ENCODE measurements at places on chromosomes 11 and 22.

DNA sequence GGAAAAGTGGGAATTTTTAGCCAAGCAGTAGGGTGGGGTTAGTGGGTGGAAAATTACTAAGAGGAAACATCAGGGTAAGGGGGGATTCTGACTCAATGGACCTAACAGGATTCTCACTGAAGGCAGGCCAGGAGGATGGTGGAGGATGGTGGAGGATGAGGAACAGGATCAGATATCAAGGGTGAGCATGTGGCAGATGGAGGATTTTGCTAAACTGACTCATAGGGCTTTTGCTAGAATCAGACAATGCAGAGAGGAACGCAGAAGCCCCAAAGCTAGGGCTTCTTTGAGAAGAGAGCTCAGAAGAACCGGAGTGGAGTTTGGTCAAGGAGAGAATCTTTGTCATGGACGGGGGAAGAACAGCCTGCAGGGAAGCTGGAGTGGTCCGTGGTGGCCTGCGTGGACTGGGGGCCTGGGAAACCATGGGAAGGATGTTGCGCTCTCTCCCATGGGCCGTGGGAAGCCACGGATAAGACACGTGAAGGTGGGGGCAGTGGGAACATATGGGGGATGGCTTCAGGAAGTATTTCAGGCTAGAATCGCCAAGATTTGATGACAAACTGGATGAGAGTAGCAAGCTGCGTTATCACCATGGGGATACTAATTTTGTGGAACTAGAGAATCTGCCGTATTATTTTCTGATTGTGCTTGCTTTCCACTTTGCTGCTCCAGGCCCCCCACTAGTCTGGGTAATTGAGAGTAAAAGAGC is 165.2 kb downstream of the LDLRAD3 start:
- DNase-seq, result no peak

GRCh38 chr11:10305964-10306918 is 1.4 kb downstream of the ADM start:
- no peak for DNase-seq

GRCh38 chr22:29202212-29203192 is 3.2 kb upstream of the EMID1 start:
- peak; percentile 25 for DNase-seq

DNA sequence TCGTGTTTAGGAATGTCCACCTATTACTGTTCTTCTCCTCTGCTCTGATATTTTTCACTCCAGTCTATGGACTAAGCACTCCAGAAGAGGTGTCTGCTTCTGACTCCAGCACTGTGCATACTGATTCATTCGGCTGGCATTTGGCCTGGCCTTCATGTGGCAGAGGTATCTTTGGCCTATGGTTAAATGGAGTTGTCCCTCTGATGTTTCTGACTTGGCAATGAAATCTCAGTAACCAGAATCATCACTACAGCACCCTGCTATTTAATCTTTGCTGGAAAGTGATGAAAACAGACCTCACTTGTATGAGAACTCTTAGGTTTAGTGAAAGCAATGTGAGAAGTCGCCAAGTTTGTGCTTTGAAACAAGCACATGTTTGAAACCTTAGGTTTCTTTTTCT is 155.2 kb downstream of the MAML2 start:
- DNase-seq, result no peak

- no peak for DNase-seq
Measured at GRCh38 chr11:105022527-105022926, 441 bp downstream of the CASP5 start.

- DNase-seq, result no peak
Measured at GRCh38 chr22:23178512-23179254, 1.6 kb upstream of the BCR start.

GRCh38 chr11:28759311-28759710 is 651.1 kb downstream of the METTL15 start:
- no peak for DNase-seq

DNA sequence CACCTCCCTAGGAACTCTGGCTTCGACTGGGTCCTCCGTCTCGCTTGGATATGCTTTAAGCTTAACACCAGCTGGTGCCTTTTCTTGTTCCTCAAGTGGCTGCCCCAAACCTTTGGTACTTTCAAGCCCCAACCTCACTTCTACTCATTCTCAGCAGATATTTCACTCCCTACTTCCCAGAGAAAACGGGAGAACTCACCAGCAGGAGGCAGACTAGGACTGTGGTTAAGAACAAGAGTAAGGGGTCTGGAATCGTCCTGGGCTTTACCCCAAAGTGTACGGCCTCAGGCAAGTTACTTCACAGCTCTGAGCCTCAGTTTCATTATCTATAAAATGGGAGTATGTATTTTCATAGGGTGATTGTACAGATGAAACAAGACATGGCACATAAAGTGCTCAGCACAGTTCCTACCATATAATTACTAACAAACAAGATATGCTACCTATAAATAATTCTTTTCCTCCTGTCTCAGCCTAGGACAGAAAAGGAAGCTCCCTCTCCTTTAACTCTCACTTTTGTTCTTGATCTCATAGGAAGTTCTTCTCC is 37.8 kb downstream of the PAMR1 start:
- DNase-seq, result no peak

GRCh38 chr11:127766734-127767133 is 766.2 kb upstream of the KIRREL3 start:
- no peak for DNase-seq

GRCh38 chr22:36480941-36481392 is 473 bp downstream of the TXN2 start:
- no peak for DNase-seq

DNA sequence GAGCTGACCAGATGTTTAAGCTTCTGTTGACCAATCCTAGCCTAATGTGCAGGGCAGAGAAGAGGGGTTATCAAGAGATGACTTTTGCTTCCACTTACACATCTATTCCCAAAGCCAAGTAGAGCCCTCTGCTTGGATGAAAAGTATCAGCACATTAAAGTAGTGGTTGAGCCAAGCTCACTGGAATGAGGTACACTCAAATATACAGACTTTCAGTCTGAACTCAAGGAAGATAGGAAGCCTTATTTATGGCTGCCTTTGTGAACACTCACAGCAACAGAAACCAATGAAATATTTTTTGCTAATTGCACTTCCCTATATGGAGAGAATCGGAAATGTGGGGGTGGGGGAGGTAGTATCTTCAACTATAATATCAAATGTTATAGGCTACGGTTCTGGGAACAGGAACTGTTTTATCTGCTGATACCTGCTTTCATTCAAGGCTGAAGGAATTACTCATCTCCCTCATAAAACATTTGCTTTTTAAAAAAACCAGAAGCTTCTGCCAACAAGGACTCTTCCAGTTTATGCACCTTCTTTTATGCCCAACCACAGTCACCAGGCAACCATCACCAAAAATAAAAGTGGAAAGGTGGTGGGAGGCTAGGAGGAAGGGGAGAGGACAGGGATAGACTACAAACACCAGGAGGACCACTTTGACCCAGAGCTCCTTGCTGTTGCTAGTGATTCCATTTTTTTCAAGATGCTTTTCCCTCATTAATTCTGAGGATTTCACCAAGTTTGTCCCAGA is 91.2 kb downstream of the CLPB start:
- no peak for DNase-seq

GRCh38 chr11:47611348-47611794 is 17.2 kb upstream of the C1QTNF4 start:
- DNase-seq, result no peak

GRCh38 chr11:33379947-33380346 is 122.8 kb downstream of the HIPK3 start:
- no peak for DNase-seq

DNA sequence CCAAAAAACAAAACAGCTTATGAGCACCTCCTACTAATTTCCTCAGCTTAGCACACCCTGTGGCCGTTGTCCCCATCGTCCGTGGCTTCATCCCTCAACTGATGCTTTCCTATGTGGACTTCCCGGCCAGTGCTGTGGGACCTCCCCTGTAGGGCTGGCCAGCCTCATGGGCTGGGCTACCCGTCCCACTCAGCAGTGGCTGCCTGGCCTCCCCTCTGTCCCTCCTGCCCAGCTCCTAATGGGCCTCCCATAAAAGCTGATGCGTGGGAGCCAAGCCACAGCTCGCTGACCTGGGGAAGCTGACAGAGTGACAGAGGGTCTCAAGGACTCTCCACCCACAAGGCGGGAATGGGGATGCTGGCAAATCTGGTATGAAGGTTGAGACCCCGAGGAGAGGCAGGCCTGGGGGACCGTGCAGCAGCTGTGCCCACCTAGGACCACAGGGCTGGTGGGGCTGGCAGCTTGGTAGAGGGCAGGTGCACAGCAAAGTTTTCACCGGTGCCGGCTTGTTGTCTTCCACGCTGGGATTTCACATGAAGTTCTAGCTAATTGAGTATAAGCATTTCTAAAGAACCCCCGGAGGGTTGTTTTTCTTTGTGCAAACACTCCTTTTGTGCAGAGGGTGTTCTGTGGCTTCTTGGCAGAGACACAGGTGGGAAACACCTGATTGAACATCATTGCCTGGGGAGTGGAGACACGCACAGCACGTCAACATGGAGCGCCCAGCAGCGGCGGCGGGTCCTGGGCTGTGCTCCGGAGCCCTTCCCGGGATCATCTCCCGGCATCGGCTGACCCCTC is 23.2 kb downstream of the TBX1 start:
- no peak for DNase-seq

DNA sequence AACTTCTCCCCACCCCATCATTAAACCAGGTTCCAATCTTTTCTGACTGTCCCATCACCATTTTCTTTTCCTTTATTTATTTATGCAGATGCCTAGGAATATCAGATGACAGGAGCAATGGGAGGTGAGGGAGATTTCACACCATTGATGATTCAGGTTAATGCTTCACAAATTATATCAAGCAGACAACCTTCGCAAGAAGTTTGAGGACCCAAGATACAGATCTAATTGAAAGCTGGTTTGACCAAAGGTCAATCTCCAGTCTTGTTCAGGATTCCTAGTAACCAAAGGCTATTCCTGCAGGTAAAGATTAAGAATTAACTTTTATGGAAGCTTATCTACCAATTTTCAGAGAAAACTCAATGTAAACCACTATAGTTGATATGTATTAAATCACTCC is 54.4 kb downstream of the SLC35F2 start:
- no peak for DNase-seq

- DNase-seq, result no peak
Measured at GRCh38 chr22:20423008-20423905, 14.4 kb downstream of the SCARF2 start.

DNA sequence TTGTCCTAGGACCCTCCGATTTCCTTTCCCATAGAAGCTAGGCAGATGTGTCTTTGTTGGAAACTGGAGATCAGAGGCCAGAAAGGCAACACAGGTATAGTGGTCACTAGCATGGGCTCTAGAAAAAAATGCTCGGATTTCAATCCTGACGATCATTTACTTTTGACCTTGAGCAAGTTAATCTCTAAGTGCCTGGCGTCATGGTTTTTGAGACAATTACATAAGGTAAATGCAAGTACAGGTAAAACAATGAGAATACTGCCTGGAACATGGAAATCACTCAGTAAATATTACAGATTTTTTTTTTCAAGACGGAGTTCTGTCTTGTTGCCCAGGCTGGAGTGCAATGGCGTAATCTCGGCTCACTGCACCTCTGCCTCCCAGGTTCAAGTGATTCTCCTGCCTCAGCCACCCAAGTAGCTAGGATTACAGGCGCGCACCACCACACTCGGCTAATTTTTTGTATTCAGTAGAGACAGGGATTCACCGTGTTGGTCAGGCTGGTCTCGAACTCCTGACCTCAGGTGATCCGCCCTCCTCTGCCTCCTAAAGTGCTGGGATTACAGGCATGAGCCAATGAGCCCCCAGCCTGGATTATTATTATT is 1.1 kb upstream of the DENND5A start:
- DNase-seq, result no peak

GRCh38 chr22:48444320-48445112 is 1383.2 kb downstream of the BRD1 start:
- no peak for DNase-seq

DNA sequence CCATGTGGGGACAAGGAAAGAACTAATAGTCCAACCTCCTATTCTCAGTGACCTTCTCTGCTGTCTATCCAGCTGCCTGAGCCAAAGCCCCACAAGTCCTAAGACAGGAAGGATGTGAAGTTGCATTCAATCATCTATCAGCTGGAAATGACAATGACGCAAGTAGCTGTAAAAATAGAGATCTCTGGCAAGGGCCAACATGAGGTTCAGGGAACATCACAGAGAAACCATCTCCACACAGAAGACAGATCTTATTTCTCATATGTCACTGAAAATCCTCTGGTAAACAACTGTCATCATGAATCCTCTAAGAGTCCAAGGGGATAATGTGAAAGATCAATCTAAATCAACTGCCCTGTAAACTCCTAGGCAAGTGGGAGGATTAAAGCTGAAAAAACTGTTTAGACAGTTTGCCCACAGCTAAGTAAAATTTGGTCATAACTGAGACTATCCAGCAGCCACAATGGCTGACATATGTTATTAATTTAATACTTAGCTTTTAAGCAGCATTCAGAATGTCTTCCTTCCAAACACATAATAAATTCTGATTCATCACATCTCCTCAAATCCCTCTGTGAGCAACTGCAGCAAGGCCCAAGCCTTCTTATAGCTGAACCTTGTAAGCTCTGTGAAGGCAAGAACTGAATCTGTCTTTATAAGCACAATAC is 52.1 kb downstream of the ALG9 start:
- DNase-seq, result no peak

DNA sequence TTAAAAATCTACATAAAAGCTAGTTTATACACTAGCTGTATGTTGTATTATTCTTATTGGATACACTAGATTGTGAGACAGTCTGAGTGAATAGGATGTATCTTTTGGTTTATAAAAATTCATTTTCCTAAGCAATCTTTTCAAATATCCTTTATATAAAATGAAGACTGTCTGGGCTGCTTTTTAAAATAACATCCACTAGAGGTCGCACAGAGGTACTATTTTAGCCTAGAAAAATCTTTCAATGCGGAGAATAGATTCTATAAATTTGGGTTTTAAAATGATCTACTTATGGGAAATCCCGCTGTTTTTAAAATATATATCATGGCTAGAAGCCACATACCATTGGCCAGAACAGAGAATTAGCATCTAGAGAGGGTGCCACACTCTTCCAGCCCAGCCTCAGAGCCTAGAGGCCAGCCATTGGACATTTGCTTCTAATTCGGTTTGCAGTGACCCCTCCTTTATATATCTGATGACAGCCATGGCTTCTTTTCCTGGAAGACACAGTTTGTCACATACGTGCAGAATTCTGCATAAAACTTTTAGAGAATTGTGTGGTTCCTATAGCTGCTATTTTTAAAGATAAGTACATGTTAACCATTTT is 7.3 kb downstream of the C11orf97 start:
- DNase-seq, result no peak

DNA sequence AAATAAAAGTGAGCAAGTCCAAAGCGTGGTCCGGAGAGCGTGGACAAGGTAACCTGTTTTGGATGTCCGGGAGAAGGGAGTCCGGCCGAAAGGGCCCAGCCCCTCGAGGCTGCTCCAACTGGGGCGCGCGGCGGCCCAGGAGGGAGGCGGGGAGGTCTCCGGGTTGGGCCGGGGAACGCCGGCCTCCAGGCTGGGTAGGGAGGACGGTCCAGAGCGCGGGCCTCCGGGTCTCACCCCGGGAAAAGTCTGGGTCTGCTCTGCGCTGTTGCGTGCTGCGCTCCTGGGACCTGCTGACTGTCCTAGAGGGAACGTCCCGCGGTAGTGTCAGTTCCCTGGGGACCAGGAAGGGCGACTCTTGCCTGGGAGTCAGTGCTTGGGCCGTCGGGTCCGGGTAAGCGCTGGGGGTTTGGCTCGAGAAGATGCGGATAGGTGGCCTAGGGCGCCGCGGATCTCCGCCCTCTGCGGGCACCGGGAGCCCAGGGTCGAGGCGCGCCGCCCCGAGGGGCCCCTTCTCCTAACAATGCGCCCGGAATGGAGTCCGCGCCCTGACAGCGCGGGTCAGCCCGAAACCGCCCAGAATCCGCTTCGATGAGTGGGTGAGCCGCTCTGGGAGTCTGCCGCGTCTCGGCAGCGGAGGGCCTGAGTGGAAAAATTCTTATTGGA is 988 bp upstream of the FLI1 start:
- no peak for DNase-seq

GRCh38 chr11:17388609-17389210 is at the start of gene KCNJ11:
KCNJ11 (minus strand) TSS chr11:17388659; CDS start chr11:17388091, 568 bp downstream.
- DNase-seq, result no peak

All from stimulated activated CD8-positive, alpha-beta memory T cell treated with anti-CD3 and anti-CD28 coated beads, Interleukin-12 subunit alpha, Interleukin-12 subunit beta, amount 100 ng/mL, for 4 hours (primary cell).